HFFc6 (cell line): ENCODE measurements at places on chromosomes 1 and 21.

DNA sequence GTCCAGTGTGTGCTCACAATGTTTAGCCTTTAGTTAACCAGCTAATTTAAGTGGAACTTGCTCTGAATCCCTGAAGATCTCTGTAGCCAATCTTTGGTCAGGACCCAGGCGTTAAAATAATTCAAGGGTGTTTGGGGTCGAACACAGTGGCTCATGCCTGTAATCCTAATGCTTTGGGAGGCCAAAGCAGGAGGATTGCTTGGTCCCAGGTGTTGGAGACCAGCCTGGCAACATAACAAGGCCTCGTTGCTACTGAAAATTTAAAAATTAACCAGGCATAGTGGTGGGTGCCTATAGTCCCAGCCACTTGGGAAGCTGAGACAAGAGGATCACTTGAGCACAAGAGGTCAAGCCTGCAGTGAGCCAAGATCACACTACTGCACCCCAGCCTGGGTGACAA, 94.3 kb downstream of the ITSN1 start:
- H3K27ac ChIP-seq: peak overlapping the region; percentile 36; the same call in 1 of the 2 replicates
- peaks cover 2% of the 10 kb centered on the region; the same call in 1 of the 2 replicates for H3K27me3 ChIP-seq
- no peak for DNase-seq
- no peak overlapping the region for H3K4me3 ChIP-seq
- peaks cover 22% of the 10 kb centered on the region for H3K4me1 ChIP-seq
- H3K36me3 ChIP-seq: peaks cover 13% of the 10 kb centered on the region

- no peaks in the 10 kb centered on the region for H3K36me3 ChIP-seq
- H3K27ac ChIP-seq: no peak overlapping the region
- H3K4me1 ChIP-seq: peaks cover 19% of the 10 kb centered on the region
- DNase-seq: no peak
- H3K27me3 ChIP-seq: peaks cover 4% of the 10 kb centered on the region; the same call in 1 of the 2 replicates
Measured at GRCh38 chr1:54171016-54171415, 18.2 kb upstream of the CDCP2 start.

GRCh38 chr1:45065083-45065482, 53.0 kb downstream of the UROD start:
- DNase-seq: no peak
- no peaks in the 10 kb centered on the region for H3K36me3 ChIP-seq
- H3K27ac ChIP-seq: no peak overlapping the region
- H3K4me3 ChIP-seq: no peak overlapping the region
- peaks cover 1% of the 10 kb centered on the region; the same call in 1 of the 2 replicates for H3K27me3 ChIP-seq

DNA sequence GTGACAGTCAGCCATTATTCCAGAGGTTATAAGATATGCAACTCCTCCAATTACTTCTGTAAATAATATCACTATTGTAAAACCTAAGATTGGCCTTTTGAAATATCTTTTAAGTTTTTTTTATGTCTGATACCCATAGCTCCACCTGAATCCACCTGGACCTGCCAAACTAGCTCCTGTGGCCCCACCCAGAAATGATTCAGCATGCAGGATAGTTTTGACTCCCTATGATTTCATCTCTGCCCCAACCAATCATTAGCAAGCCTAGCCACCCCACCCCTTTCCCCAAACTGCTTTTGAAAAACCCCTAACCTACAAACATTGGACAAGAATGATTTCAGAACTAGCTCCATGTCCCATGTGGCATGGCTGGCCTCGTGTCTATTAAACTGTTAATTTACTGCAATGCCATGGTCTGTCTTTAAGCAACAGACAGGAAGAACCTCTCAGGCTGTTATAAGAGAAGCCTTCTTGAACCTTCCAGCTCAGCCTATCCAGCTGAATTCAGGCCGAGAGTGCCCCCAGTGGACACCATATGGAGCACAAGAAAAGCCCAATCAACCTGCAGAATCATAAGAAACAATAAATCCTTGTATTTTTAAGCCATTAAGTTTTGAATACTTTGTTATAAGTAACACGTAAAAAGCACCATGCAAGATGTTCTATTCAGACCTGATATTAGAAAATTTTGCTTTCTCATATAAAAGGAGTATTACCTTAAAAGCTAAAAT, 263.0 kb upstream of the ZRANB2 start:
- no peak for DNase-seq
- H3K36me3 ChIP-seq: peaks cover 13% of the 10 kb centered on the region; the same call in 1 of the 2 replicates
- no peaks in the 10 kb centered on the region; the same call in 1 of the 2 replicates for H3K27me3 ChIP-seq
- H3K27ac ChIP-seq: no peak overlapping the region
- no peaks in the 10 kb centered on the region for H3K4me1 ChIP-seq

DNA sequence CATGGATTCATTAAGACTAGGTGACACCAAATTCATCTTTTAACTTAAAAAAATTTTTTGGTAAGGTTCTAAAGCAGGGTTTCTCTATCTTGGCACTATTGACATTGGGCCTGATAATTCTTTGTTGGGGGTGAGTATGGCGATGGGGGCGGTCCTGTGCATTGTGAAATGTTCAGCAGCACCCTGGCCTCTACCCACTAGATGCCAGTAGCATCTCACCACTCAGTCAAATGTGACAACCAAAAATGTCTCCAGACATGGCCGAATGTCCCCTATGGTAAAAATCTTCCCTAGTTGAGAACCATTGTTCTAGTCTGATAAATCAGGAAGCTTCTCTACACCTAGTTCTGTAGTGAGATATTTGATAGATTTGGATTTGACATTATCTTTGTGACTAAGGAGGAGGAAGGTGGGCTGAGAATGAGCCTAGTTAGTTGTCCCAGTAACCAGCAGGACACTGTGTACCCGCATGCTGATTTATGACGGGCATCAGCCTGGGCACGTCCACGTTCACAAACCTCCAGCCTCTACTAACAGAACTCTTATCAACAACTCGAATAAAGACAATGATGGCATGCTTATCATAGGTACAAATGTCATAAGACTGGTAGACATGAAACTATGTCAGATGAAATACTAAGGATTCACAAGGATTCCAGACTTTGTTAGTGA, 104.6 kb downstream of the KCND3 start:
- H3K27ac ChIP-seq: no peak overlapping the region
- no peaks in the 10 kb centered on the region for H3K4me1 ChIP-seq
- H3K27me3 ChIP-seq: peaks cover 32% of the 10 kb centered on the region
- no peaks in the 10 kb centered on the region for H3K36me3 ChIP-seq
- DNase-seq: no peak
